ENCODE measurements at places on chromosomes 3 and 15. TPM values are rescaled to one million over a fixed set of nuclear protein-coding genes. Genes with fewer than 3 reads are reported as not detected.

DNA sequence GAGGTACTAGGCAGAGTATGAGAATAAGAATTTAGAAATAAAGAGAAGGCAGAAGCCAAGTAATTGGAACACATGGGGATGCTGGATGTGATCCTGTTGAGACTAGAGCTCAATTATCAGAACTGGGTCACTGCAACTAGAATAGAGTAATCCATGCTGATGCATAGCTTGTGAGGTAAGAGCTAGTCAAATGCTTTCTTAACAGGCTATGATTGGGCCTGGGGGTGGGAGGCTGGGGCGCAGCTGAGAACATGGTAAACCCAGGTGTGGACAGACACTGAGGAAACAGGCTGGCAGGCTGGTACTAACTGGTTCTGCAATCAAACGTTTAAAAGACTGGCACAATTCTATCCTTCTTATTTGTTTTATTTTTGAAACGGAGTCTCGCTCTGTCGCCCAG, 50.5 kb upstream of the LRRFIP2 start:
- no peak for DNase-seq

- DNase-seq, result peak; percentile 19
Measured at GRCh38 chr3:174495311-174495710, 363.8 kb upstream of the NAALADL2 start.

PRTG gene
- polyA plus RNA-seq, result not detected

DNA sequence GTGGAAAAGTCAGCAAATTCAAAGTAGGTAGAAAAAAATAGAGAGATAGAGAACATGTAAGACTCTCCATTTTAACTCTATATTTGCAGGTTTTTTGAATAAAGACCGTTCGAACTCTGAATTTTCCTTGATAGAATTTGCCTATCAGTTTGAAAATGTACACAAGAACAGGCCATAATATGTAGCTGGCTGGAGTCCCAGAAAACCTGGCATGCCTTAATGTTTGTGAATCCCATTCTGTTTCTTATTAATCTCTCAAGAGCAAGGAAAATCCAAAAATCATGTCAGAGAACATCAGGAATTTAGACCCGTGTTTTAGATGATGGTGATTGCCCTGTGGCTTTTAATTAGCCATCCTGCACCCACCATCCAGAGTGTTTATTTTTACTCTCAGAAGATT, 7.2 kb upstream of the CFAP161 start:
- DNase-seq, result no peak

SEMA6D gene
- polyA plus RNA-seq, result 0.86 TPM

TNFAIP8L3 gene
- polyA plus RNA-seq, result 2.0 TPM

SAMD7 gene
- not detected for polyA plus RNA-seq

- DNase-seq, result peak; percentile 8
Measured at GRCh38 chr3:195443391-195443989, 670 bp upstream of the ACAP2 start.
